ENCODE measurements at places on chromosomes 16 and 17.

DNA sequence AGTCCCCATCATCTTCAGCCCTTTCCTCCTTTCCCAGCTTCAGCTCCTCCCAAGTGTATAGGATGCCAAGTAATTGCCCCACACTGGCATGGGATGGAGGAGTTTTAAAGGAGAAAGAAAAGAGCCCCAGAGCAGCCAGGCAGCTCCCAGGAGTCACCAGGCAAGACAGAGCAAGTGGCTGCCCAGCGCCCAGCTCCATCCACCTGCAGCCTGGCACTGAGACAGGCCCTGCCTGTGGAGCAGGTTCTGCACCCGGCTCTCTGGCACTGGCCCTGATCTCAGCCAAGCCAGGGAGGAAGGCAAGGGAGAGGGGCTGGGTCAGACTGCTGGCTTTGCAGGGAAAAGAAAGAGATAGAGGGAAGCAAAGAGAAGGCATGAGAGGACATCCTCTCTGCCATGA, 21.7 kb downstream of the FOXN1 start:
- DNase-seq = no peak

GRCh38 chr16:74019612-74020011, 277.0 kb upstream of the PSMD7 start:
- DNase-seq = no peak

GRCh38 chr17:77186141-77186604, 45.4 kb downstream of the SEC14L1 start:
- peak; percentile 19 for DNase-seq

DNA sequence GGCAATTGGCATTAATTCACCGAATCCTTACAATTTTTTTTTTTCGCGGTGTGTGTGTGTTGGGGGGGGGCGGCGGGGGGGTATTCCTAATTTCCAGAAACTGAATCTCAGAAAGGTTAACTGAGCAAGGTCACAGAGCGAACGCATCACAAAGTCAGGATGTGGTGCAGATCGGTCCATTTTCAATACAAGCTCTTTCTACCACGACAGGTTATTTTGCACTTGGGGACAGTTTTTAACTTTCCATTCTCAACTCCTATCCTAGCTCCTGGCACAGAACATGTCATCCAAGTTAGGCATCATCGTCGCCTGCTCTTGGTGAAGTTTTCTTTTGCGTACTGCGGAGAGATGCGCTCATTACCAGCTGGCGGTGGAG, 15.4 kb upstream of the ERN1 start:
- no peak for DNase-seq

DNA sequence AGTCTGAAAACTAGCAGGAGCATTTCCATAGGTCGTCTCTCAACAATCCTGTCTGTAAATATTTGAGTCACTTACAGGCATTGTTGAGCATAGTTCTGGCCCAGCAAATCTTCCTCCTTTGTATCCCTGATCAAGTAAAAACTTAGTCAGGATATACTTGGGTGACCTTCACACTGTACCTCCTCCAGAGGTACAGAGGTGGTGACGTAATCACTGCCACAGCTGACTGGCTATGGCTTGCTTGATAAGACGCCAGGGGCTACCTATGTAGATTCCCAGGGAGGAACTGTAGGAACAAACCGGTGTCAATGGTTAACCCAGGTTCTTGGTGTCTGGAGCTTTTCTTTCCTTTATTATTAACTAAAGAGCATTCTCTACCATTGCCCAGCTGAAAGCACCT, at the start of gene KCNJ16:
KCNJ16 (plus strand) TSS at position 270 of the 400 bp plus-strand sequence. CDS start 56,863 bp downstream, outside the sequence.
- no peak for DNase-seq

- DNase-seq = no peak
Observed at GRCh38 chr17:82931699-82932517, 92.1 kb upstream of the ZNF750 start.

DNA sequence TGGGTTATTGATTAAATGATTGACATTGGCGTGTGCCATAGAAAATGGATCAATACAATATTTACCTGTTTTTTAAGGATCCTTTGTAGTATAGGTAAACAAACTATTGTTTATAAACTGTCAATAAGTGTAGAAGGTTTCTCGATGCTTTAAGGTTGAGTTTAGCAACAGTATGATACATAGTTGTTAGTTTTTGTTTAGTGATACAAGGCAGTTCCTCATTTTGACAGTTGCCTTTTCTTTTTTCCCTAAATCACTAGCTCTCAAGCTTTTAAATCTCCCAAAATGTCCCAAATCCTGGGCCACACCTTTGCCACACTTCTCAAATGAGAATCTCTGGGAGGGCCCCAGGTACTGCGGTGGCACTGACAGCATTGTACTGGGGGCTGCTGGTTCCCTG, 57.3 kb downstream of the EPN2 start:
- DNase-seq = no peak

DNA sequence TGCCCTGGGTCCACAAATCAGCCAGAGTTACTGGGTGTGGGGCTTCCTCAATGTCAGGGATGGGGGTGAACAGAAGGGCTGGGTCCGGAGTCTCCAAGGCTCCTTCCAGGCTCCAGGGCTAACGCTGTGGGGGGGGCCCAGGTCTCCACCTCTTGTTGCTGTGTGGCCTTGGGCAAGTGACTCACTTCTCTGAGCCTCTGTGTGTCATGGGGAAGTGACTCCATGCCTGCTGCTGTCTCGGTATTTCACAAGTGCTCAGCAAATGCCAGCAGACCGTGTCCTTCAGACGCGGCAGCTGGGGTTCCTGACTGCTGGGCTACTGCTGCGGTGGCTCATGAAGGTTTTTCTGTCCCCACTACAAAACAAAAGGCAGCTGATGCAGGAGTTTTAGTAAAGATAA, 26.6 kb downstream of the JPH3 start:
- no peak for DNase-seq

GRCh38 chr16:1871974-1872635, at the start of gene MEIOB:
MEIOB (minus strand) TSS chr16:1872164; CDS start chr16:1868175, 3,989 bp downstream.
- peak; percentile 52 for DNase-seq

- DNase-seq = peak; percentile 27
Observed at GRCh38 chr17:47315451-47316266, 8.1 kb upstream of the EFCAB13 start.

- no peak for DNase-seq
Observed at GRCh38 chr17:48643697-48644012, 17.5 kb upstream of the HOXB9 start.

Data from stimulated activated CD4-positive, alpha-beta T cell treated with anti-CD3 and anti-CD28 coated beads, Interleukin-15, amount 100 ng/mL, for 24 hours (primary cell).